A549 treated with Hydrocortisone at 1 μM for 4 hours (cell line): ENCODE measurements at places on chromosomes 2 and 18. TPM values are rescaled to one million over a fixed set of nuclear protein-coding genes. Genes with fewer than 3 reads are reported as not detected.

Gene NEU2
- total RNA-seq: not detected in 5 replicates

Gene DCC
- total RNA-seq: not detected in 5 replicates

Gene ECEL1
- 0.09 to 0.37 TPM (median 0.15 TPM) in 5 replicates for total RNA-seq

Gene G6PC2
- not detected in 5 replicates for total RNA-seq

Gene MSTN
- total RNA-seq: not detected in 5 replicates
